ENCODE measurements at places on chromosomes 5 and 9.

DNA sequence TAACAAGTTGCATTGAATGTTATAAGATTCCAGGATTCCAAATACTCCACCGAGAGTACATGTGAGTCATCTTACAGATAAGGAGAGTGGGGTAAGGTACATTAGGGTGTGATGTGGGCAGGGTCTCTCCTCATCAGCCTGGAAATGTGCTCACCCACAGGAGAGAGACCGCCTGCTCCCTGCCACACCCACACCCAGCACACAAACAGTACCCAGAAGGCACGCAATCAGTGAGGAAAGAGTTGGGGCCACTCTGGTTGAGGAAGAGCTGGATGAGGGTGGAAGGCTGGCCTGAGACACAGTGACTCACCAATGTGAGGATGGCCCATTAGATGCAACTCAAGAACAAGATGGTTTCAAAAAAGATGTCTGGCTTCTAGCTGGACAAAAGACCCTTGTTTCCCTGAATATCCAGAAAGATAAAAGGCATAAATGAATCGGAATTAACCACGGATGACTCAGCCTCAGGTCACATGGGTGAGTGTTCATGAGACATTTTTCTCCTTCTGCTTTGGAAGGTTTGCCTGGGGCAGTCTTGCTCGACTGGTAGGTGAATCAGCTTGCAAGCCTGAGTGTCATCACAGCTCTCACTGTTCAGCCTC, 51.1 kb upstream of the LHFPL2 start:
- peak; percentile 55 for DNase-seq

DNA sequence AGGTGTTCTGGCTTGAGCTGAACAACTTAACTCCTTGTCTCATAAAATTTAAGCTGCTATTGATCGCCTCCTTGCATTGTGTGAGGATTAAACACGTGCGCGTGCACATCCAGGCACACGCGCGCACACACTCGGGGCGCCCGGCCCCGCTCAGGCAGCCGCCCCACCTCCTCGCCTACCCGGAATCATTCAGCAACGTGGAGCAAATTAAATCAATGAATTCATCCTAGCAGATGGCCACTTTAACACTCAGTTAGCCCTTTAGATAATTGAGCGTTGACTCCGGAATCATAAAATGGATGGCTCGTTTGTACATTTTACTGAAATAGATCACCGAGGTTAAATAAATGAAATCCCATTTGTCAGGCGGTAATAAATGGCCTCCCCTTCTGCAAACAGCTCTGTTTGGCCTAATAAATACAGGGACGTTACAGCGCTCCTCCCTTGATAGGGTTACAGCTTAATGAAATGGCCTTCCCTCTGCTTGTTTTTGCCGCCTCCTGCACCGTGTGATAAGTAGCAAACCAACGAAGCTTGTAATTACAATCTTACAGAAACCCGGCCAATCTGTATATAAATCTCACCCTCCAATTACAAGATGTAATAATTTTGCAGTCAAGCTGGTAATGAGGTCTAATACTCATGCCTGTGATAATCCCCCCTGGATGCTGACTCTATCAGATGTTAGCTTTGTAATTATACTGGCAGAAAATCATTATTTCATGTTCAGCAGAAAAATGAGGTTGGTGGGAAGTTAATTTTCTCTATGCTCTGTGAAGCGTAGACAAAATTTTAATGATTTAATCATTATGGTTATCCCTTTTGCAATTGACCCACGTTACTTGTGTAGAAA, 229.7 kb upstream of the IRX4 start:
- no peak for DNase-seq

GRCh38 chr9:128149951-128150593, 819 bp downstream of the LCN2 start:
- DNase-seq: no peak

- DNase-seq: no peak
Observed at GRCh38 chr5:102241809-102242421, 54.2 kb downstream of the SLCO4C1 start.

GRCh38 chr5:58937031-58937681, 354.3 kb downstream of the RAB3C start:
- DNase-seq: no peak

DNA sequence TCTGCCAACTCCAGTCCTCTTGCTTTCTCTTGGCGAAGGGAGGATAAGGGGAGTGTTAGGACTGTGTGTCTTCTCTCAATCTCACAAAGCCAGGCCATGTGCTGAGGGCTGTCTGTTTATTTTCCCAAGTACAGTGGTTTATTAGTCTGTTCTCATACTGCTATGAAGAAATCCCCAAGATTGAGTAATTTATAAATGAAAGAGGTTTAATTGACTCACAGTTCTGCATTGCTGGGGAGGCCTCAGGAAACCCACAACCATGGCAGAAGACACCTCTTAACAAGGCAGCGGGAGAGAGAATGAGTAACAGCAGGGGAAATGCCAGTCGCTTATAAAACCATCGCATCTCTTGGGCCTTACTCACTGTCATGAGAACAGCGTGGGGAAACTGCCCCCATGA, 36.2 kb upstream of the CKS2 start:
- peak; percentile 73 for DNase-seq

Data from AG08396 (cell line).